ENCODE measurements at places on chromosomes 1 and 21.

DNA sequence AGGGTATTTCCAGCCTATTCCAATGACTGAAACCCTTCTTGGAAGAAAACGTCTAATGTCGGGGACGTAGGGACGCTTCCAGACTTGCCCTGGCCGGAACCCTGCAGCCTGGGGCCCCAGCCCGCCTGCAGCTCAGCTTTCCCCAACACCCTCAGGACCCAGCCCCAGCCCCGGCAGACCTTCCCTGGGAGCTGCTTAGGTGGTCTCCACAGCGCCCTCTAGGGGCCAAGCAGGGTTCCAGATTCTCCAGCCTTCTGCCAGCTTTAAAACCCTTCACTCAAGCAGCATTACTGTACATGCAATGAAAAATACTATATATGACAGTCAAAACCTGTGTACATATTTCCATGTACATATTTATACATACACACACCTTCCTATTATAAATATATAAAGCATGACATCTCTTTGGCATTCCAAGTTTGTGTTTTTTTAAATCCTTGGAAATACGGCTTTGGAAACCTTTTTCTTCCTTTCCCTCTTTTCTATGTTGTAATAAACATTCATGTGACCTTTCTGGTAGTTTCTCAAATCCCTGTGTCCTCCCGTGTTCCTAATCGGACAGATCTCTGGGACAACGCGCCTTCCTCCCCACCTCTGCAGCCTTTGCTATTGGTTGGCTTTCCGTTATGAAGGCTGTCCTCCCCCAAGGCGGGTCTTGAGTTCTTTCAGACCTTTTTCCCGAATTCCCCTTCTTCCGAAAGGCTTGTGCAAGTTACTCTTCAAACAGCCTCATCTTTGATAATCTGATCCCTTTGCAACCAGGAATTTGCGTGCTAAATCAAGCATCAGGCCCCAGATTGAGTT lies 60.3 kb downstream of the STUM start:
- no peak overlapping the region for H3K27ac ChIP-seq
- H3K27me3 ChIP-seq, result no peaks in the 10 kb centered on the region
- H3K36me3 ChIP-seq, result no peaks in the 10 kb centered on the region
- H3K4me1 ChIP-seq, result no peaks in the 10 kb centered on the region

DNA sequence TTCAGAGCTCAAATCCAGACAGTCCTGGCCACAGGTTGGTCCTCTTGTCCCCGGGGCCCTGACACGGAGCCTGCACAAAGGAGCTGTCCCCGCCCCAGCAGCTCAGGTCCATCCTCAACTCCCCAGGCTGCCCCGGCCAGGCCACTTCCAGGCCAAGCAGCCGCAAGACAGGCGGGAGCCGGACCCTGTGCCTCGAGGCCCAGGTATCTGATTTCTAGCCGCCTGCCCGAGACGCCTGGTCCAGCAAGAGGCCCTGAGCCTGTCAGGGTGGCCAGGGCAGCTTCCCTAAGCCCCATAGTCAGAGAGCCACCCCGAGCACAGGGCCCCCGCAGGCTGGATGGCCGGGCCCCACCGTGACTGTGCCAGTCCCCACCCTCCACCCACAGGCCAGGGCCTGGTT lies 165.3 kb downstream of the PRDM16 start:
- H3K4me1 ChIP-seq, result no peaks in the 10 kb centered on the region
- no peak overlapping the region for H3K4me3 ChIP-seq
- no peaks in the 10 kb centered on the region for H3K27me3 ChIP-seq
- peak; percentile 54 for DNase-seq
- no peak overlapping the region for H3K27ac ChIP-seq

DNA sequence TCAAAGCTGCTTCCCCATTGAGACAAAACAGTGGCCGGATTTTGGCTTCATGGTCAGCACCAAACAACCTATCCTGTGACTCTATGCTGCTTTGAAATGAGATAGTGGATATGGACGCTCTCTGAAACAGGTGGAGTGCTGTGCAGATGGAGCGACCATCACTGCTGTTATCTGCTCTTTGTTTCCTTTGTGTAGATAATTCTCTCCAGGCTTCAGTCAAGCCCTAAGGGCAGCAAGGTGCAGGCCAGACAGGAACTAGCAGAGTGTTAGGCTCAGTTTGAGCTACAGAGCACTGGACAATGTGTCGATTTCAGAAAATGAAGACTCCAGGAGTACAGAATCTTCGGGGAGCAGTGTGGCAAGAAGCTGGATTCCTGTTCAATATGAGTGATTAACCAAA lies 4.8 kb upstream of the IRF6 start:
- H3K27ac ChIP-seq, result no peak overlapping the region
- H3K4me1 ChIP-seq, result peaks cover 6% of the 10 kb centered on the region
- H3K27me3 ChIP-seq, result no peaks in the 10 kb centered on the region
- H3K36me3 ChIP-seq, result no peaks in the 10 kb centered on the region

- no peak for DNase-seq
- no peak overlapping the region for H3K27ac ChIP-seq
- no peaks in the 10 kb centered on the region for H3K36me3 ChIP-seq
- H3K4me3 ChIP-seq, result no peak overlapping the region
These were observed 61.3 kb downstream of the NFASC start for GRCh38 chr1:204931768-204932572.

GRCh38 chr1:37391211-37392011 lies 83.0 kb upstream of the ZC3H12A start:
- no peaks in the 10 kb centered on the region for H3K36me3 ChIP-seq
- no peak for DNase-seq
- H3K4me1 ChIP-seq, result no peaks in the 10 kb centered on the region
- H3K27me3 ChIP-seq, result no peaks in the 10 kb centered on the region
- no peak overlapping the region for H3K4me3 ChIP-seq

DNA sequence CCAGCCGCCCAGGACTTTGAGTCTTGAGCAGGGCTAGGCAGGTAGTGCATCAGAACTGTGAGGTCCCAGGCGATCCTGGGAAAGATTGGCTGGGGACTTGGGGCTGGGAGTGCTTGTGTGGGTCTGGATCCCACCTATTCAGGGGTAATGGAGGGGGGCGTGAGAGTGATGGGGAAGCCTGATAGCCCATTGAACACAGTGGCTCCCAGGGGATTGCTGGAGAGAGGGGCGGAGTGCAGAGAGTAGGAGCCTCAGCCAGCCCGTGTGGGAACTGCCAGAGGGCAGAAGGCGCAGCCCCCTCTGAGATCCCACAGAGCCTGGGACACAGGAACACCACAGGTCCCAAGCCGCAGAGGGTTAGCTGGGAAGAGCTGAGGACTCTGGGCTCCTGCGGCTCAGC lies 19.3 kb upstream of the PDZK1IP1 start:
- no peak overlapping the region for H3K27ac ChIP-seq
- H3K4me3 ChIP-seq, result no peak overlapping the region
- no peak for DNase-seq
- no peaks in the 10 kb centered on the region for H3K4me1 ChIP-seq
- H3K27me3 ChIP-seq, result no peaks in the 10 kb centered on the region

GRCh38 chr1:80731241-80731894 lies 1069.4 kb upstream of the ADGRL2 start:
- DNase-seq, result peak; percentile 30
- no peaks in the 10 kb centered on the region for H3K27me3 ChIP-seq
- H3K4me1 ChIP-seq, result no peaks in the 10 kb centered on the region

DNA sequence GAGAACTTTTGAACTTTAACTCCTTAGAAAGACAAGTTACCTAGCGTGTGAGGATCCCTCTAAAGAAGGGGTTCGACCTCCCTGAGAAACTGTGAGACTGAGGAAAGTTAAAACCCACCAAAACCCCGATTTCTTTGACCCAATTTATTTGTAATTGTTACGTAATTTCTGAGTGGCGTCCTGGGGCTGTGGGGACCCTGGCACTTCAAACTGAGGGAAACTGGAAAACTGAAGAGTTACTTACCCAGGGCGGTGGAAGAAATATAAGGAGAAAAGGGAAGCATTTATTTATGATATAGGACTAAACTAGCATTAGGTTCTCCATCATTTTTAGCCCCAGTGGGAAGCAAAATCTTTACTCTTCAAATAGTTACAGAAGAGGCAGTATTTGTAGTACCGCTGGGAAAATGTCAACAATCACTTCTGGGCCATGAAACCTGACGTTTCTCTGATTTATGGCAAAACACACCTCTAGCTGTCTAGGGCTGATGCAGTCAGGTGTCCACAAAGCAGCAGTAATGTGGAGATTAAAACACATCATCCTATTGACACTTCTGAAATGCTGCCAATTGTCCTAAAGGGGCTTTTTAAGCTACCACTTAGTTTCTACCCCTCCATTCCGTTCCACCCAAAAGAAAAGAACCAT lies 430 bp downstream of the S100B start:
- H3K36me3 ChIP-seq, result no peaks in the 10 kb centered on the region
- no peak overlapping the region for H3K4me3 ChIP-seq
- no peak overlapping the region for H3K27ac ChIP-seq
- H3K27me3 ChIP-seq, result no peaks in the 10 kb centered on the region
- no peaks in the 10 kb centered on the region for H3K4me1 ChIP-seq
- DNase-seq, result no peak

DNA sequence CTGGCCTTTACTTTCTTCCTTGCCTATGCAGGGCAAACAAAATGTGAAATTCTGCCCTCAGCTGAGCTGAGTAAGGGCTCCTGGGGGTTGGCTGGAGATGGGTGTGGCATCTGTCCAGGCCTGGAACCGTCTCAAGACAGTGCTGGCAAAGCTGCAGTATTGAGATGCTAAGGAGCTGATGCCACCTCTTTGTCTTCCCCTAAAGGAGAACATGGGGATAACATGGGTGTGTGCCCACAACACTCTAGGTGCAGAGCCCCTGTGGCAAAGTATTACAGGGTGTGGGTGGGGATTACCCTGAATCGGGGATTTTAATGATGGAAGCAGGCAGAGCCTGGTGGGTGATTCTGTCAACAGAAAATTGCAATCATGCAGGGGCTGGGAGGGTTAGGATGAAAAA lies 2.5 kb upstream of the ST3GAL3 start:
- H3K36me3 ChIP-seq, result peaks cover 39% of the 10 kb centered on the region
- H3K27ac ChIP-seq, result no peak overlapping the region
- no peak for DNase-seq
- no peaks in the 10 kb centered on the region for H3K27me3 ChIP-seq

DNA sequence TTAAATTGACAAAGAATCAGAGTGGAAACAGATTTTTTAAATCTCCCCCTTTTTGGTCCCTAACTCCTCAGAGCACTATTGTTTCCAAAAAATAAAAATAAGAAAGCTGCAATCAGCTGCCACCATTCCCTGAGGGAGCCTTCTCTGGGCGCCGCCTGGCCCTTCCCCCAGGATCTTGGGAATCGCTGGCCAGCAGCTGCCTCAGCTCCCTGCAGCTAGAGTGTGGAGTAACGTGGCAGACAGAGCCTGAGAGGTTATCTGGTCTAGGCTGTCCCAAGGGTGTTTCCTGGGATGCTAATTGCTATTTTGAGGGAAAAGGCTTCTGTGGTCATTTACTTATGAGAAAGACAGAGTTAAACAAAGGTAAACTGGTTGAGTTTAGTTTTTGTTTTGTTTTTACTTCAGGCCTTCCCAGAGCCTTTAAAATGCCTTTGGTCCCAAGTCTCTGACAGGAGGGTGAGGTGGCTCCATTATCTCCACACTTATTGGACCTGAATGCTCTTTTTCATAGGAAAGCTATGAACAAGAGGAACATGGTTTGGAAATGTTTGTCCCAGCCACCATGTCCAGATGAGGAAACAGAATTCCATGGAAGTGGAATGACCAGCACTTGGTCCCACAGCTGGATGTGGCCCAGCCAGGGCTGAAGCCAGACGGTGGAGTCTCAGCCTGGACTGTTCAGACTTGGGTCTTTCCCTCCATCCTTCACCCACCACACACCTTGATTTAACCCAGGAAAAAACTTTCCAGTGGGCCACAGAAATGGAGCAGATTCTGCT lies 14.1 kb upstream of the KIAA1614 start:
- DNase-seq, result peak; percentile 46
- H3K4me1 ChIP-seq, result no peaks in the 10 kb centered on the region
- no peaks in the 10 kb centered on the region for H3K27me3 ChIP-seq
- no peak overlapping the region for H3K27ac ChIP-seq

- H3K27me3 ChIP-seq, result no peaks in the 10 kb centered on the region
- H3K4me1 ChIP-seq, result no peaks in the 10 kb centered on the region
- H3K36me3 ChIP-seq, result no peaks in the 10 kb centered on the region
- H3K27ac ChIP-seq, result no peak overlapping the region
- no peak overlapping the region for H3K4me3 ChIP-seq
- no peak for DNase-seq
These were observed 177.5 kb downstream of the LMO4 start for GRCh38 chr1:87506147-87506546.

GRCh38 chr1:245641384-245641783 lies 486.6 kb downstream of the KIF26B start:
- DNase-seq, result no peak
- no peak overlapping the region for H3K27ac ChIP-seq
- no peaks in the 10 kb centered on the region for H3K27me3 ChIP-seq

DNA sequence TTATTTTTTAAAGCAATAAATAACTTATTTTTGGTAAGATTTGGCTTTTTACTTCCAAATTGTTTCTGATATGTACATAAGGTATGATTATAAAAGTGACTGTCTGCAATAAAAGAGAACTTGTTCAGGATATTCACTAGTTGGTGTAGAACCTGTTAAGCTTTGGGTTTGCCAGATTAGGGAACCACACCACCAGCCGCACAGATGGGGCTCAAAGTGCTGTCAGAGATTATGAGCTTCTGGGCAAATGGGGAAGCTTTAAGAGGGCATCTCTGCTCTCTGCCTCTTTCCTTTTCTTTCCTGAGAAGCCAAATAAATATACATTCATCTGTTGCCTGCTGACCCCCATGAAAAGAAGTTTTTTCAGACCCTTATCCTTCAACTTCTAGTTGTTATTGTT lies 25.4 kb downstream of the IVNS1ABP start:
- no peak for DNase-seq
- peaks cover 2% of the 10 kb centered on the region for H3K36me3 ChIP-seq
- no peak overlapping the region for H3K4me3 ChIP-seq
- no peaks in the 10 kb centered on the region for H3K4me1 ChIP-seq
- no peaks in the 10 kb centered on the region for H3K27me3 ChIP-seq

DNA sequence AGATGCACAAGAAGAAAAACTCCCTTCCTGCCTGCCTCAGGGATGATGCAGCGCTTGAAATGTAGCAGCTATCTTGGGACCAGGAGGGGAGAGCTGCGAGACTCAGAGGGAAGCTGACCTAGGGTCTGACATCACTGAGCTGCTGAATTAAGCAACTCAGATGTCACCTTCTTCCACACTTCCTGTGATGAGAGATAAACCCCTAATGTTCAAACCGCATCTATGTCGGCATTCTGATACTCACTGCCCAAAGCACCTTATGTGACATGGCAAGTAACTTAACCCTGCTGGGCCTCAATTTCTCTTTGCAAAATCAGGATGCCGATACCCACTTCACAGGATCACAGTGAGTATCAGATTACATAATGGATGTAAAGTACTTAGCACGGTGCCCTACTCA lies 9.1 kb upstream of the AK2 start:
- H3K4me1 ChIP-seq, result no peaks in the 10 kb centered on the region
- no peaks in the 10 kb centered on the region for H3K36me3 ChIP-seq
- no peak overlapping the region for H3K27ac ChIP-seq
- no peak for DNase-seq
- H3K27me3 ChIP-seq, result no peaks in the 10 kb centered on the region
